Progenitor cell of endocrine pancreas (in vitro differentiated cells): ENCODE measurements at places on chromosomes 1 and 21. TPM values are rescaled to one million over a fixed set of nuclear protein-coding genes. Genes with fewer than 3 reads are reported as not detected.

Gene KIAA0040
- total RNA-seq: 2.4 and 2.8 TPM in 2 replicates

Gene ERICH3
- 1.1 and 1.5 TPM in 2 replicates for total RNA-seq

Gene TRPM2
- 0.16 and 0.17 TPM in 2 replicates for total RNA-seq

Gene SERPINC1
- 0.31 TPM in 1 of 2 replicates, not detected in the other for total RNA-seq

Gene ZYG11A
- 0.16 TPM in 1 of 2 replicates, not detected in the other for total RNA-seq

DNA sequence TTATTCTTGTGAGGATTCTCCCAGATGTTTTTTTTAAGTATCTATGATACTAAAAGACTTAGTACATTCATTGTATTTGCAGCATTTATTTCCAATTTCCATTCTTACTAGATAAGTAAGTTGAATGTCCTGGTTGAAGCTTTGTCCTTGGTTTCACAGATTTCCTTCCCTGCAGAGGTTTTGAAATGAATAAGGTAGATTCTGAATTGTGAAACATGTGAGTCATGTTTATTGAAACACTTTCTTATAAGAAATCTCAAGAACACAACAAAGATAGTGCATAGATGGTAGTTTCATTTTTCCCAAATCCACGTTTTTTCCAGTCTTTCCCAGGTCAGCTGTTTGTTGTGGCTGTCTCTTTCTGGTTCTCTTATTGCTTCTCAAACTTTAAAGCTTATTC is 24.8 kb downstream of the GABPA start:
- no peak for DNase-seq

DNA sequence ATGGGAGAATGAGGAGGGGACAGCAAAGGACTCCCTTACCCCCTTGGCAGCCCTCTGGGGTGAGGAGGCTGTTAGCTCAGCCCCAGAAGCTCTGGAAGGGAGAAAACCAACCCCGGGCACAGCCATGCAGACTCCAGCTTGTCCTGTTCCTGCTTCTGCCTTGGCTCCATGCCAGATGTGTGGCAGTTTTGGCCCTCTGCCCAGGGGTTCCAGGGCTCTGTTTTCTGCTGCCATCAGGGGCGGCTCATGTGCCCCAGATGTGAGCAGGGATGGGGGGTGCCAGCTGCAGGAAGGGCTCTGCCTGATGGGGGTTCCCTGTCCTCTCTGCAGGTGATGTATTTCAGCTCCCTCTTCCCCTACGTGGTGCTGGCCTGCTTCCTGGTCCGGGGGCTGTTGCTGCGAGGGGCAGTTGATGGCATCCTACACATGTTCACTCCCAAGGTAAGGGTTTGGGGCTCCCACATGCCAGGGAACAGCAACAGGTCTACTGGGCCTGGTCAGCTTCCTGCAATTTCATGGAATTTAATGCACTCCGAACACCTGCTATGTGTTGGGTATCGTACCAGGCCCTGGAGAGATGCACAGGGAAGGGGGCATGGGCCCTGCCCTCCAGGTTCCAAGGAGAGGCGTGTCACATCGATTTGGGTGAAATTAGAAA is 26.1 kb downstream of the SLC6A17 start:
- no peak for DNase-seq

GRCh38 chr1:208100106-208100505 is 144.1 kb downstream of the PLXNA2 start:
- no peak for DNase-seq

GRCh38 chr1:224989615-224990014 is 60.1 kb downstream of the DNAH14 start:
- DNase-seq: no peak

- no peak for DNase-seq
These were observed 3.5 kb upstream of the UTS2 start for GRCh38 chr1:7856345-7856744.

GRCh38 chr1:75985827-75986226 is 53.6 kb upstream of the ASB17 start:
- DNase-seq: no peak

GRCh38 chr21:19468991-19469715 is 1065.6 kb upstream of the TMPRSS15 start:
- DNase-seq: no peak

- DNase-seq: no peak
These were observed 1317.0 kb downstream of the MRPL39 start for GRCh38 chr21:24290151-24290833.

- no peak for DNase-seq
These were observed 64.2 kb downstream of the MEF2D start for GRCh38 chr1:156436141-156437036.

DNA sequence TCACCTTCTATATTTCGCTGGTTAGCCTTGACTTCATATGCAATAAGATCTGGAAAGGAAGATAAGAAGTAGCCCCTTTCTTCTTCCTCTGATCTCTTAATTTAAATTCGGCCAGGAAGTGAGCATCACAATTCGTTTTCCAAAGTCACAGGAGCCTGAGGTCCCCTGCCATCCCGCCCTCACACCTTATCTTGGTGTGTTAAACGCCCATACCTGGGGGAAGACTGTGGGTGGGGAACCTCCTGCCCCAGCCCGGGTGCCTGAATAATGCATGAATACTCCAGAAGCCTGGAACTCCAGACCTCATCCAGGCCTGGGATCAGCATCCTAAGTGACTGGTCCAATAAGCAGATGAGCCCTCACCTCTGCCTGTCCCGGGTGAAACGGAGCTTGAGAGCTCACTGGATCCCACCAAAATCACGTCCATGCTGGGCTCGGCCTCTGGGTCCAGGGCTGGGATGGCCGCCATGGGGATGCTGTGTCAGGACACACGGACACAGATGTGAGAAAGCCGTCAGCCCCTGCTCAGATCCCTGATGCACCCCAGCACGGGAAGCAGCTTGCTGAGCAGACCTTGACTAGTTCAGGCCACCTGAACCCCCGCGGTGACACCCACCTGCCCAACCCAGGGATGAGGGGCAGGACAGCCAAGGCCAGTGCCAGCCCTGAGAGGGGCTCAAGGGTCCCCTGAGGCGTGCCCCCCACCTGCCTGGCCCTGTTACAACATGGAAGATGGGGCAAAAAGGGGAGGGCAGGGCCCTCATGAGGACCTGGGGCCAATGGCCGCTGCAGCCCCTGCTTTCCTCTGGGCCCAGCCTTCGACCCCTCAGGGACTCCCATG is 686 bp downstream of the DNMT3L start:
- no peak for DNase-seq

DNA sequence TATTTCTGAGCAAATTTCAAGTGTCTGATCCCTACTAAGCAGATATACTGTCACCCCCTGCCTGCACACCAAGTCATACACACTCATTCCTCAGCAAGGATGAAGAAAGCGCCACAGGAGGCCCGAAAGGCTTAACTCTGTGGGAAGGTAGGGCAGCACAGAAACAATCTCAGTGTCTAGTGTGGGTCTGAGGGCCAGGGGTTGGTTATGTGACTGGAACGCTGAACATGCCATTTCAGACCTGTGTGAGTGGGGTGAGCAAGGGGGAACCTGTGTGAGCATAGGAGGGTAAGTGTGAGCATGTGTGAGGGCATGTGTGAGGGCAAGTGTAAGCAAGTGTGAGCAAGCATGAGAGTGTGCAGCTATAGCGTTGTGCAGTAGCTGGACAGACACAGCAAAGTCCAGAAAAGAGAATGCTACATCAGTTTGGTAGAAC is 6.2 kb downstream of the ITPKB start:
- DNase-seq: no peak

DNA sequence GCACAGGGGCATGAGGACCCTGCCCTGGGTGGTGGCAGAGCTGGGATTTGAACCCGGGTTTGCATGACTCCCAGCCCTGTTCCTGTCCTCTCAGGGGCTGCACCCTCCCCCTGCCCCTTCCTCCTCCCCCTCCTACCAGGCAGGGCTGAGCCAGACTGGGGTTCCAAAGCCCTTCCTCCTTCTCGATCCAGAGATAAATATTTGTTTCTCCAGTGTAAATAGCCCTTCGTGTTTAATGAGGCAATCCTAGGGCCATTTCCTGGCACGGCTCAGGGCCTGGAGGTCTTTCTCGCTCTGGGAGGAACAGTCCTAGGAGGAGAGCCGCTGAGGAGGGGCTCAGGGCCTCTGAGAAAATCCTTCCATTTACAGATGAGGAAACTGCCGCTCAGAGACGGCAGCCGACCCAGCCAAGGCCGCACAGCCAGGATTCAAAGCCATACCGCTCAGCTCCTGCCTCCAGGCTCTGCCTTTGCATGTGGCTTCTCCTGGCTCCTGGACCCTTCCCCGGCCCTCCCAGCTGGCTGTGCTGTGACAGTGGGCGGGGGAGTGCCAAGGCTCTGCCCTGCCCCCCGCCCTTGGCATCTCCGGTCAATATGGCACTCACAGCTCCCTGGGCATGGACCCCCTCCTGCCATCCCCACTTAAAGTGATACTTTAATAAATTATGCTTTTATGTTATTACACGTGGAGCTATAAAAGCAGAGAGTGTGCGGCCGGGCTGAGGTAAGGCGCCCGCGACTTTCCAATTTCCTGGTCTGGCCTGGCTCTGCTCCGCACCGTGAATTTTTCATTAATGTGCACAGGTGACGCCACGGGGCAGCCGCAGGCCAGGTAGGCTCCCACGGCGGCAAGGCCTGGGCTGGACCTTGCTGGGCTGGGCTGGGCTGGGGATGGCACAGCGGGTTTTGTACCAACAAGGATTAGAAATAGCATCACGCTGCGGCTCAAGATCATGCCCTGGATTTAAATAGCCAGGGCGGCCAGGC is 114.7 kb upstream of the WNT4 start:
- no peak for DNase-seq
